NCI-H1436 (cell line): ENCODE measurements at places on chromosomes 1 and 21.

GRCh38 chr1:201466492-201466891 is 2.5 kb downstream of the PHLDA3 start:
- DNase-seq: no peak

GRCh38 chr21:45887120-45887611 is 94.4 kb upstream of the COL6A1 start:
- no peak for DNase-seq

GRCh38 chr1:246689409-246690008 is 34.7 kb upstream of the SCCPDH start:
- DNase-seq: peak; percentile 89

DNA sequence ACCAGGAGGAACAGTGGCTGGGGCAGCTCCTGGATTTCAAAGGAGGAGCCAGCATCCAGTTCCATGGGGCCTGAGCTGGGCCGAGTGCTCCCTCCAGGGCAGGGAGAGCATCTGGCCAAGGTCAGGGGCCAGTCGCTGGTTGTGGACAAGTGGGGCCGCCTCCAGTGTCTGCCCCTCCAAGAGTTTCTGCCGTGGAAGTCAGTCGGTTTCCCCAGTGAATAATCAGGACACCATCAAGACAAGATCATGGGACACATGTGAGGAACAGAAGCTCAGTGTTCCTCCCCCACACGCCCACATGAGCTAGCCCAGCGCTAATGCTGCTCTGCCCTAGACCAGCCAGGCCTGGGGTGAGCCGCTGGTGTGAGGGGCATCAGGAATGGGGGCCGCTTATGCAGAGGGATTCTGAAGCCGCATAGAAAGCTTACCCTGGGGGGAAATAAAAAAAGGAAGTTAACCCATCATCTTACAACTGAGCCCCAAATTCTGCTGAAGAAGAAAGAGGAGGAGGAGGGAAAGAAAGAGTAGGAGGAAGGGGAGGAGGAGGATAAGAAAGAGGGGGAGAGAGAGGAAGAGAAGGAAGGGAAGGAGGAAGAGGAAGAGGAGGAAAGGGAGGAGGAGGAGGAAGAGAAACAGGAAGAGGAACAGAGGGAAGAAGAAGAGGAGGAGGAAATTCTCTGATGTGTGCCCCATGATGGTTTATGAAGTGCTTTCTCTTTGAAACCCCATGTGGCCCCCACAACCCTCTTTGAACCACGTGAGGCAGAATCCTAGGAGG is 198.4 kb downstream of the MATN1 start:
- DNase-seq: no peak

DNA sequence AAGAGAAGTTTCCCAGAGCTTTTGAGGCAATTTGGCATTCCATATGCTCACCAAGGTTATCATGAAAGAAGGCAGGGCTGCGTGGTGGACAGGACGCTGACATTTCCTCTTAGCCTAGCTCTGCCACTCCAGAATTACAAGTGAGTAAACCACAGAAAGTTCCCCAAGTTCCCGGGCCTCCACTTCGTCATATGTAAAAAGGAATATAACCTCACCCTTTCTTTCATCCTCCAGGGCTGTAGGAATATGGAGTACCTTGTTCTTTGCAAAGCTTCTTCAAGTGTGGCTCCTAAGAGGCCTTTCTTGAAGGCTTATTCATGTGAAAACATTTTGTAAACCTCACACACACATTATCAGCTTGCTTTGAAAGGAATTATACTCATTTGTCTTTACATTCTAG is 210.2 kb downstream of the GREM2 start:
- DNase-seq: no peak

DNA sequence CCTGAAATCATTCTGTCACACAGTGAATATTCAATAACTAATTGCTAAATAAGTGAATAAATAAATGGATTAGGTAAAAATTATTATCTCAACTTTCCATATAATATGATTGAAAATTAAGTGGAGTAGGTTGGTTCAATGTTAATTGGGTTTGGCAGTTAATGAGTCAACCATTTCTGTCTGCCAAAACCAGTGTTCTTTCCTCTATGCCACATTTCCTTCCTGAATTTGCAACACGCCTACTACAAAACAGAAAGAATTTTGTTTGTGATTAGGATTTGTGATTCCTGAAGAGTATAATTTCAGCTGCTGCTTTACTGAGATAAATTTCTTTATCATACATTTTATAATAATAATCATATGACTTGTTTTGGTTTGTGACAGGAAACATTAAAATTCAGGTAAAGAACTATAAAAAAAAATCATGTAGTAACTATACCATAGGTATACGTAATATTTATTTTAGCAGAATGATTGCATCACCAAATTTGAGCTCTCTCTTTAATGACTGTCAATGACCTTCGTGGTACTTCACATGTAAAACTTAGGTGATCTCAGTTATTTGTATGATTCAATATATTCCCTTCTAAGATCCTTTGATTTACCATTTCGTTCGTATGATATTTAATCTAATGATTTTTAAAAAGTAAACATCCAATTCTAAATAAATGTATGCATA is 241.3 kb downstream of the KCNT2 start:
- DNase-seq: no peak

GRCh38 chr1:55468142-55468795 is 253.1 kb upstream of the USP24 start:
- no peak for DNase-seq

- DNase-seq: no peak
Measured at GRCh38 chr1:166924823-166925541, 48.9 kb upstream of the TADA1 start.

DNA sequence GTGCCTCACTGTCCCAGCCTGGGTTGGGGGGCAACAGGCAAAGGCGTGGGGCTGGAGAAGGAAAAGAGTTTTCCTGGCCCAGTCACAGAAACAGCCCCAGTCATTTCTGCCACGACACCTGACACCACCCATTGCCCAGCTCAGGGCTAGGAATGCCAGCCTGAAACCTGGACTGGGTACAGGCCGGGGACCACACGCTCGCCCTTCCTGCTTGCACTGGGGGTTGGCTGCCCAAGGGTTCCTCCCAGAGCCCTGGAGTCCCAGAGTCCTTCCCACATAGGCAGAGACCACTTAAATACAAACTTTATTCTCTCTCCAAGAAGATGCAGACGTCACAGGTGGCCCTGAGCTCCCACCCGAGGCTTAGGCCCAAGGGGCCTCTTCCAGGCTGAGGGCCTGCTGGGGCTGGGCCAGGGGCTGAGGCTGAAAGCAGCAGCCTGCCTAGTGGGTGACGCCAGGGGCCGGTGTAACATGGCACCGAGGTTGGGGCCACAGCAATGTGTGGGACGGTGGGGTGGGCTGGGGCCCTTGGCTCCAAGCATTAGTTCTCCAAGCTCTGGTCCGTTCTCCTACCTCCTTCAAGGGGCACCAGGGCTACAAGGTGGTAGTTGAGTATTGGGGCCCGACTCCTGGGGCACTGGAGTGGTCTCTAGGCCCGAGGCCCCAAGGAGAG is 1.6 kb downstream of the TMEM52 start:
- no peak for DNase-seq

DNA sequence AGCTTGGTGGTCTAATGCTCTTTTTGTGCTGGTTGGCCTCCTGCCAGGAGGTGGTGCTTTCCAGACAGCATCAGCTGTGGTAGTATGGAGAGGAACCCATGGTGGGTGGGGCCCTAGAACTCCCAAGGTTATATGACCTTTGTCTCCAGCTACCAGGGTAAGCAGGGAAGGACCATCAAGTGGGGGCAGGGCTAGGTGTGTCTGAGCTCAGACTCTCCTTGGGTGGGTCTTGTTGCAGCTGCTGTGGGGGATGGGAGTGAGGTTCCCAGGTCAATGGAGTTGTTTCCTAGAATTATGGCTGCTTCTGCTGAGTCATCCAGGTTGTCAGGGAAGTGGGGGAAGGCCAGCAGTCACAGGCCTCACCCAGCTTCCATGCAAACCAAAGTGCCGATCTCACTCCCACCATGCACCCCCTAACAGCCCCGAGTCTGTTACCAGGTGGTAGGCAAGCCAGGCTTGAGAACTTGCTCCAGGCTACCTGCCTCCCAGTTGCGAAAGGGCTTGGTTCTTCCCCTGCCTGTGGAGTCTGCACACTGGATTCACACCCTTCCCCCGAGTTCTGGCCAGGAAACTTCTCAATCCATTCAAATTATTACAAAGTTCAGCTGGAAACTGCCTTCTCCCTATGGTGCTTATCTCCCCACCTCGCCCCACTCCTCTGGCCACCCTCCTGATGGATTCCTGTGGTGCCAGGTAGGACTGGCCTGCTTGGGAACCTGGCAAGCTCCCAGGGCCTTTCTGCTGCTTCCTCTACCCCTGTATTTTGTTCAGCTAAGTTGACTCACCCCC is 37.8 kb downstream of the DRAM2 start:
- no peak for DNase-seq

- no peak for DNase-seq
Measured at GRCh38 chr1:209086486-209087192, 496.9 kb upstream of the CAMK1G start.

GRCh38 chr1:177171536-177172123 is 872 bp downstream of the BRINP2 start:
- no peak for DNase-seq

DNA sequence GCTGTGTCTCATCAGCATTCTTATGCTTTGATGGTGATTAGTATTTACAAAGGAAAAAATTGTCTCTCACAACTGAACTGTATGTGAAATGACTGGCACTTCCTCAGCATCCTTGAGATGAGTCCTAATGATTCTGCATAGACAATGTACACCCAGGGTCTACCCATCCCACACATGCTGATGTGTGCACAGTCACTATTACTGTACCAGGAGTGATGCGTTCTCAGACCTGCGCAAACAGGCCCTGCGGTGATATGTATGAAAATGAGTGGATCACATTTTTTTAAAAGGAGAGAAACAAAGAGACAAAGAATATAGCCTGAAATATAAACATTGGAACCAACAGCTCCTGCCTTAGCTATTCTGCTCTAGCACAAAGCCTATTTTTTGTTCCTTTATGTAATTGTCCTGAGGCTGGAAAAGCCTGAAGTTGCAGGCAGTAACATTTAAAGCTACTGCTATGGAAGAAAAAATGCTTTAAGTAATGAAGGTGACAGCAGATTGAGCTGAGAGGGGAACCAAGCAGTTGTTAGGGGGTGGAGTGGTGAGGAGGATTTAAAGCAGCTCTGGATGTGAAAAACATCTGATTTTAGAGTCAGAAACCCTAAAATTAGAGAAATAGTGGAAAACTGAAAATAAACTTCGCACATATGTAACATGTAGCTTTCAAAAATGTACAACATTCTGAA is 5.5 kb downstream of the RCAN1 start:
- DNase-seq: no peak

- no peak for DNase-seq
Measured at GRCh38 chr21:36338975-36339374, 19.0 kb downstream of the MORC3 start.

- DNase-seq: no peak
Measured at GRCh38 chr21:42132183-42132582, 61.1 kb downstream of the UMODL1 start.

DNA sequence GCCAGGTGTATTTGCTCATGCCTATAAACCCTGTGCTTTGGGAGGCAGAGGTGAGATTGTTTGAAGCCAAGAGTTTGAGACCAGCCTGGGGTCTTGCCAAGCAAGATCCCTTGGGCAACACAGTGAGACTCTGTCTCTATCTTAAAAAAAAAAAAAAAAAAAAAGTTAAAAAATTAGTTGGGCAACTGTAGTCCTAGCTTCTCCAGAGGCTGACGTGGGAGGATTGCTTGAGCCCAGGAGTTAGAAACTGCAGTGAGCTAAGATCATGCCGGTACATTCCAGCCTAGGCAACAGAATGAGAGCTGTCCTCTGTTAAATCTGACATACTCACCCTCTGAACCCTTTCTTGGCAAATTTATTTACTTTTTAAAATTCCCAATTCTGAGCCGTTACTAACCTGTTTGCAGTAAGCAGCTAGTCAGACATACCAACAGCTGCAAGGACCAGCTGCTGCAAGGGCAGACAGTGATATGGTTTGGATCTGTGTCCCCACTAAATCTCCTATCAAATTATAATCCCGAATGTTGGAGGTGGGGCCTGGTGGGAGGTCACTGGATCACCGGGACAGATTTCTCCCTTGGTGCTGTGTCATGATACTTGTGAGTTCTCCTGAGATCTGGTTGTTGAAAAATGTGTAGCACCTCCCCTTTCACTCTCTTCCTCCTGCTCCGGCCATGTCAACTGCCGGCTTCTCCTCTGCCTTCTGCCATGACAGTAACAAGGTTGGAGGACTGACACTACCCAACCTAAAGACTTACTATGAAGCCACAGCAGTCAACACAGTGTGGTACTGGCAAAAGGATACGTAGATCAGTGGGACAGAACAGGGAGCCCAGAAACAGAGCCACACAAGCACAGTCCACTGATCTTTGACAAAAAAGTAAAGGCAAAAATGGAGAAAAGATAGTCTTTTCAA is 10.6 kb downstream of the PARP1 start:
- no peak for DNase-seq

DNA sequence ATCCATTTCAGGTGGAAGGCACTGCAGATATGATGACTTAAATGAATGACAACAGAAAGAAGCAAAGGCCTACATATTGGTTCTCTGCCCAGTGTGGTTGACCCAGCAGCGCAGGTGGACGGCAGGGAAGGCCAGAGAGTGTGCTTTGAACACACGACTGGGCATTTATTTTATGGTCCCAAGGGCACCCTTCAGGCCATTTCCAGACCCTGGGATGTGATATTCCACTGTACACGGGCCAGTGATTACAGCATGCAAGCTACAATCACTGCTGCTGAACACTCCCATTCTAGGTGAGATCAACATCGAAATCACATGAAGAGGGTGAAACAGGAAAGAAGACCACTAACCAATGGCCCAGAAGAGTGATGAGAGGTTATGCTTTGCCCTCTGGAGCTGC is 33.8 kb downstream of the PCNX2 start:
- no peak for DNase-seq

DNA sequence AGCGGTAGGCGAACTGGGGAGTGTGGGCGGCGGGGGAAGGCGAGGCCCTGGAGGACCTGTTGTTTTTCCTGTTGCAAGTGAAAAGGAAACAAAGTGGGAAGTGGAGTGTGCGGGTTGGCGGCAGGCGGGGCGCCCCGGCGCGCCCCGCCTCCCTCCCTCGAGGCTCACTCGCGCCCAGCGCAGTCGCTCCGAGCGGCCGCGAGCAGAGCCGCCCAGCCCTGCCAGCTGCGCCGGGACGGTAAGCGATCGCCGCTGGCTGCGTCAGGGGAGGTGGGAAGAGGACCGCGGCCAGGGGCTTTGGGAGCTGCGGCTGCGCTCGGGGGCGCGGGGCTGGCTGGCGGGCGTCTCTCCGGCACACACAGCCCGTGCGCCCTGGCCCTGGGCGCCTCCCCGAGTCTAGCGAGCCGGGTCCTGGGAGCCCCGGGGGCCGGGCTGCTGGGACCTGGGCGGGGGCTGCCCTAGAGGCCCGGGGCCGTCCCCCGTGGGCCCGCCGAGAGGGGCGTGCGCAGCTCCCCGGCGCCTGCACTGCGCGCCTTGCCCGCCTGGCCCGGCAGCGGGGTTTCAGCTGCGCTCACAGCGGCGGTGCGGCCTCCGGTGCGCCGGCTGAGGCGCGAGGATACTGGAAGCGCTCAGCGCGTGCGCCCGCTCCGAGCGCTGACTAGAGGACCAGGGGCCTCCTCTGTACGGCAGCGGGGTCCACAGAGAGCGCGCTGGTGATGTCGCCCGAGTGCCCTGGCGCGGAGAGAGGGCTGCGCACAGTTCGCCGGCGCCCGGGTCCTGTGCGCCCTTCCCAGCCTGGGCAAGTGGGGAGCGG is at the start of gene PIK3CD:
TSS of gene PIK3CD (plus strand) at position 167 of the 814 bp plus-strand sequence. CDS start 58,725 bp downstream, outside the sequence.
- DNase-seq: no peak
